NCI-H345 (cell line): ENCODE measurements at places on chromosomes 4 and X.

GRCh38 chrX:12615061-12615460, 176.2 kb upstream of the PRPS2 start:
- no peak for DNase-seq

DNA sequence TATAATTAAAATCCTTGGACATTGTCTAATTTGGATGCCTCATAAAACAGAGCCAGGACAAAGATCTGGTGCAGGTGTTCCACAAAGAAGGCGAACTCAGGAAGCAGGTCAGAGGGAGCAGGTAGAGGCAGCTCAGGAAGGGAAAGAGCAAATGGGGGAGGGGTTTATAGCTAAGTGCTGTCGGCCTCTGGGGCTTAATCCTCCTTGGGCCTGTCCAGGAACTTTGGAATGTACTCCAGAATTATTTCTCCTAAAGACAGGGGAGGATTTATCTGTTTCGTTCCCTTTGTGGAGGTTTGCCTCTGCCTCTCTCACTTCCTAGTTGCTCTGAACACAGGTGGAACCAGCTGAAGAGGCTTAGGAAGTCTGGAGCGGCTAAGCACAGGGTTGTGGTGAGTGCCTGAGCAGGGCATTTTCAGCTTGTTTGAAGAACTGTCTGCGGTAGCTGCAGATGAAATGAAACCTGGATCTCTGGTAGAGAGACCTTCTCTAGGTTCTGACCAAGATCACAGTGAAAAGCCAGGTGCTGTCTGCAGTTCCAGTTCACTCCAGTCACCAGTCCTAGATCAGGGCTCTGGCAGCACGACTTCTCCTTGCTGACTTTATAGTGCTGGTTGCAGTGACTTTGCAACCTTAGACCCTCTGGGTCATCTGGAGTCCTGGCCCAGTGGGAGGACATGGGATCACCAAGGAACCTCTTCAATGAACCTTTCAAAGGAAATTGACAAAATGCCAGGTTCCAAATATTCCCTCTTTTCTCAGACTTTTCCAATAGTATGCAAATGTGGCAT, 519.2 kb downstream of the PCDH10 start:
- DNase-seq: no peak

GRCh38 chr4:101977076-101977475, 186.5 kb downstream of the BANK1 start:
- no peak for DNase-seq

- no peak for DNase-seq
Measured at GRCh38 chr4:47837908-47838294, at the start of gene CORIN. CORIN (minus strand) TSS chr4:47838067; CDS start chr4:47837949, 118 bp downstream.

DNA sequence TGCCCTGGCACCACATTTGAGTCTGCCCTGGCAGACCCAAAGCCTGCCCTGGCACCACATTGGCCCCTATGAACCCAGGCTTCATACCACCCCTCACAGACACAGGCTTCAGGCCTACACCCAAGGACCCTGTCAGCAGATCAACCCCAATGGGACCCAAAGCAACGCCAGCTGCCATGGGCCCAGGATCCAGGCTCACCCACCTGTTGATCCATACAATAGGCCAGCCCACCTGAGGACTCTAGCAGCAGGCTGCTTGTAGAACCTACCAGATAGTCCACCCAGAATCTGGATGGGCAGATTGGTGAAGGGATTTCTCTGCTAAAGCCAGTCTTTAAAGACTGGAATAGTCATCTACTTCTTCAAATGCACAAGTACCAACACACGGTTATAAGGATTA, 114.4 kb downstream of the LAS1L start:
- DNase-seq: no peak

- DNase-seq: no peak
Measured at GRCh38 chrX:129714581-129714980, 24.2 kb upstream of the XPNPEP2 start.

- no peak for DNase-seq
Measured at GRCh38 chr4:123819362-123820035, 422.9 kb downstream of the SPRY1 start.

DNA sequence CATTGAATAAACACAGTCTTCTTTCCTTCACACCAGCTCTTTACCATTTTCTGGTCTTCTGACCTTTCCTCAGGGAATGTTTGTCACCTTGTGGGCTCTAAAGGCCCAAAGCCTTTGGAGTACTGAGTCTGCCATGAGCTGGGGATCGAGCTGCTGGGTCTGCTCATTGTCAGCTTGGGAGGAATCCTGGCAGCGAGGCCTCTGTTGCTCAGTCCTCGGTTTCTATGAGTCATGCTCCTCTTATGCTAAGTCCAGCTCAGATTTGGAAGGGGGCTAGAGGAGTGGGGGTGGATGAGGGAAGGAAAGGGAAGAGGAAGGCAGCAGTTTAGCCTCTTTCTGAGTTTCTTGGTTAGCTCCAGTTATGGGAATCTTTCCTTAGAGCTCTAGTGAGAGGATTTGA, 31.1 kb downstream of the NHSL2 start:
- no peak for DNase-seq

DNA sequence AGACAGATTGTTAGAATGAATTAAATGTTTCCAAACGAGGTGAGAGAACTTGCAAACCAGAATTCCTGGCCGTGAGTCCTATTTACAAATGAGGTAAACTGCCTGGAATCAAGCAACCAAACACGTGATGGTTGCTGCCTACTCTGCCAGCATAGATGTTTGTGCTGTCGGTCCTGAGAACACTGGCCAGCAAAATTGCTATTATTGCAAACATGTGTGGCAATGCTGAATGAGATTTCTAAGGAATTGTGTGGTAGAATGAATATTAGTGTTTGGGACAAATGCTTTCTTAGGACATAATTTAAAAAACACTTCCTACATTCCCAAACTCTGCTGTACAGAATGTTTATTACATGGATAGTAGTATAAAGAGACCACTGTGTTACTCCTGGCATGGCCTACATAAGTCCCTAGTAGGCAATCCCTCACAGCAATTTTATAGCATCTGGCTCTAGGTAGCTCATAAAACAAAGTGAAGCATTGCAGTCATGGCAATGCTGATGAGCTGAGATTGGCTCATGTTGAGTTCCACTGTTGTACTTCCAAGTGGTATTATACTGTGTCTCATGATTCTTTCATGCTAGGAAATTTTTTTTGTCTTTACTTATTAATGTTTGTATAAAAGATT, 605.2 kb upstream of the EPHA5 start:
- DNase-seq: no peak

DNA sequence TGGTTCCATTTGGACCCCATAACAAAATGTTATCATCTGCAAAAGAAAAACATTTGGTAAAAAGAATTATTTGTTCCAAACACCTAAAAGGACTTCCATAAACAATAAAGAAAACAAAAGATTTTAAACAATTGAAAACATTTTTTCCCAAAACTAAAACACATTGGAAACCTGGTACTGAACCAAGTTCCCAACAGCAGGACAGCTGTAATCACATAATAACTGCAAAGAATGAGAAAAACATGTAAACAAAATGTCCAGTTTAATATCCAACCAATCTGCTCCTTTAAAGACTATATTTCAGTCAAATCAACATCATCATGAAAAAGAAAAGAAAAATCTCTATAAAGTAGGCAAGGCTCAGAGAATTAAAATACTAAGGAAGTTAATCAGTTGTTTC, 36.3 kb downstream of the PRDM5 start:
- no peak for DNase-seq

DNA sequence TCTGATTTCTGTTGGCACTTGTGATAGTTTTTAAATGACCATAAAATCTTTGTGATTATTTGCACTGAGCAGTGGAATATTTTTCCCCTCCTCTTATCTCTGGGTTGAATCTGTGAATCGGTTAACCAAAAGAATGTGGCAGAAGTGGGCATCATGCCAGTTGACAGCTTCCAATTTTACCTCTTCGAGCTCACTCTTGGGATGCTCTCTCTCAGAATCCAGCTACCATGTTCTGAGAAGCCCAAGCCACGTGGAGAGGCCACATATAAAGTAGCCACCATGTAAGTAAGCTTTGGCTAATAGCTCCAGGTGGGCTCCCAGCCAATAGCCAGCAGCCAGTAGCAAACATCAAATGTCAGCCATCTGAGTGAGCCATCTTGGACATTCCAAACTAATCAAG, 12.9 kb upstream of the WDR19 start:
- DNase-seq: no peak

DNA sequence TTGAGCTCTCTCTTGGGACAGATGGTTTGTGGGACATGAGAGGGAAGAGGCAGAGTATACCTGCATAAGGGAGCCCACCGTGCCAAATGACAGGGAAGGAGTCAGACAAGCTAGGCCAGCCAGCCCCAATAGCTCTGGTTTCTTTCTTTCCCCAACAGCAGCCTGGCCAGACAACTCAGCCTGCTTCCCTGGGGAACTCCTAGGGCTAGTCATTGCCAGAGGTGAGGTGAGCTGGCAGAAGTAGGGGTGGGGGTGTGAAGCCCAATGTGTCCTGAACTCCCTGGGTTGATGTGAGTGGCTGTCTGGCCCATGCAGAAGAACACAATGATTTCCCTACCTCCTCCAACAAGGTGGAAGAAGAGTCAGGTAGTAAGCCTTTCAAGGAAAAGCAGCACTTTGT, 135.5 kb downstream of the AMMECR1 start:
- no peak for DNase-seq

DNA sequence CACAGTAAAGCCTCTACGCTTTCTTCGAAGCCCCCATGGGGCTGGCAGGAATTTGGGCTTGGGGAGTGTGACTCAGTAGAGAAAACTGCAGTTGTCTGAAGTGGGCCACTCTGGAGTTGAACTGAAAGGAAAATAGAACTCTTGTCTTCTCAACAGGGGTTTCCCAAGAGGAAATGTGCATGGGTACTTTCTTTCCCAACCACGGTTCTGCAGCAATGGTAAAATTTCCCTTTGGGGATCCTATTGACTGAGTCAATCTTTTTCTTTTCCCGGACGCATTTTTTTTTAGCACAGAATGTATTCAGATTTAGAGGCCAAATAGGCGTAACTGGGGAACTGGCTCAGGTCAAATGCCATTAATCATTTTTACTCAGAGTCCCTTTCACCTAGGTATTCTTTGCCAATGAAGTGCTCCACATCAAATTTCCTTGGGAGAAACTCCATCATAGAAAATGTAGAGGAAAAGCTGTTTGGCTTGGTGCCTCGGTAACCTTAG, 269.3 kb downstream of the STIM2 start:
- DNase-seq: no peak

- no peak for DNase-seq
Measured at GRCh38 chr4:145791988-145792387, 112.0 kb downstream of the C4orf51 start.

GRCh38 chr4:137961051-137961438, 281.1 kb downstream of the SLC7A11 start:
- DNase-seq: no peak

- DNase-seq: no peak
Measured at GRCh38 chr4:2356123-2357069, 62.0 kb downstream of the ZFYVE28 start.

DNA sequence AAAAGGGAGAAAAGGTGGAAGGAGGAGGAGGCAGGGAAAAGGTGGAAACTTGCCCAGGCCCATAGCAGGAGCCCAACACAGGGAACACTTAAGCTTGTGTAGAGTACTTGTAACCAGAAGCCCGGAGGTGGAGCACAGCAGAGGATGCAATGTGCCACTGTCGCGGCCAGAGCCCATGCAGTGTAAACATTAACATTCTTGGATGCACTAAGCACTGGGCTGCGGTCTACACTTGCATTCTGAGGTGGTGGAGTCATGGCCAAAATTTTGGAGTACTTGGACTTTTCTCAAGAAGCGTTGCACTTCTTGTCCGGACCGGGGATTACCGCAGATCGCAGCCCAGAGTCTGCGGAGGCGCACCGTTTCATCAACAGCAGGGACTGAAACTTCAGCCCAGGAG, 4.5 kb upstream of the RHOXF1 start:
- no peak for DNase-seq

GRCh38 chr4:48388525-48389154, 47.3 kb downstream of the SLAIN2 start:
- DNase-seq: no peak

DNA sequence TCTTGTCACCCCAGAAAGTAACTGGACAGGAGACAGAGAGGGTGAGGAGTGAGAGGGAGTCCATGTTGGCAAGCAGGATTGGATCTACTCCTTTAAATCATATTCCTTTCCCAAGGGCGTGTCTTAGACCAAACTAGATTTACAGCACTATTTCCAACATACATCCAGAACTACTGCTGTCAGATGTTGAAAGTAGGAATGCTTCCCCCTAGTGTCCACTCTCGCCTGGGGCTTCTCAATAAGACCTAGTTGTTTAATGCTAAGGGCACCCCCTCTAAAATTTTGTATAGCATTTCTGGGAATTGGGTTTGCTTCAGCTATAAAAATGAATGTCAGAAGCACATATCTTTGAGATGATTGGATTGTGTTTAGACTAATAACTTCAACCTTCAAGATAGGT, 13.3 kb downstream of the OFD1 start:
- DNase-seq: no peak

DNA sequence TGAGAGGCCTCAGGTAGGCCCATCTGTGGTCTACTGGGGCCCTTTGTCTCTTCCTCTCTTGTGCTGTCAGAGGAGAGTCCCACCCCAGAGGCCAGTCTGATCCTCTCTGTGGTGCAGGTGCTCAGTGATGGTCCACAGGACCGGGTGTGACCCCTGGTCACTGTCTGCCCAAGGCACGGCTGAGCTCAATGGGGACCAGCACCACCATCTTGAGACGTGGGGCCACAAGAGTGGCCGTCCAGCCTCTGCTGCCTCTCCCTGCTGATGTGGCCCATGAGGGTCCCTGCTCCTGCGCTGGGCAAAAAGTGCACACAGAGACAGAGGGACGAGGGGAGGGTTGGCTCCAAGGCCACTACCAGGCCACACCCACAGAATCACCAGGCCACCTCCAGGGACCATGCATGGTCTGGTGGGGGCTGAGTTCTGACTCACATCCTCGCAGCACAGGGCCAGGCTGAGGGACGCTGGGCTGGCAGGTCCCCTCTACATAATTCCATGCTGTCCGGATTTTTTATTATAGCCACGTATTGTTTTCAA, 88.3 kb downstream of the FAM53A start:
- DNase-seq: no peak

- DNase-seq: no peak
Measured at GRCh38 chr4:176230836-176231235, 35.5 kb upstream of the SPATA4 start.

DNA sequence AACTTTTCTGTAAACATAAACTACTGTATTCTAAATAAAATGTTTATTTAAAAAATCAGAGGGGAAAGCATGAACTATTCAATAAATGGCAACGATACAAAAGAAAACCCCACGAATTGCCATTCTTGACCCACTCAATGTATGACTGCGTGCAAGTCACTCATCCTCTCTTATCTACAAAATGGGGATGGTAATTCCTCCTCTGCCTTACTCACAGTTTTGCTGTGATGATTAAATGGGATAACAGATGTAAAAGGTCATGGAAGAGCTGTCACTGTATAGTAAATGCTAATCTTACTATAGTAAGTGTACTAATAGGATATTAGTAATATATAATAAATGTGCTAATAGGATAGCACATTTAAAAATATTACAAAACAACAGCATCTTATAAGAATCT, 173.4 kb downstream of the SCFD2 start:
- DNase-seq: no peak

DNA sequence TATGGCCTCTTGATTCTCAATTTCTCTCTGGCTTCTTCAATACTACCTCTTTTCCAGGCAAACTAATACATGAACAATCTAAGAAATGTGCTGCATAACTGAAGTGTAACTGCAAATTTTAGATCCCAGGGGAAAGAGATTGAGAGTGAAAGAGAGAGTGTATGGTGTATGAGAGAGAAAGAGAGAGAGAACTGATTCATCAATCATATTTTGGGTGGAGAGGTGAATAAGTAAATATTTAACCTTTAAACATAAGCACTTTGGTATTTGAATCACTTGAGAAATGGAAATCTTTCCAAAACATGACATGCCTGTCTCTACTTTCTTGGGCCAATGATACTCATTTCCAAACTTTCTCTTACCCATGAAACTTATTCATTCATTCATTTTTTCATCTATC, 147.2 kb upstream of the DIPK2B start:
- DNase-seq: no peak
